ENCODE measurements at places on chromosomes 16 and 17. TPM values are rescaled to one million over a fixed set of nuclear protein-coding genes. Genes with fewer than 3 reads are reported as not detected.

- no peak for DNase-seq
Observed at GRCh38 chr16:12602811-12603698, 200.6 kb downstream of the CPPED1 start.

The AATF gene
- 79.6 TPM for total RNA-seq

The PRSS21 gene
- 77.4 TPM for total RNA-seq

GRCh38 chr16:51523400-51523799 lies 372.3 kb upstream of the SALL1 start:
- DNase-seq = no peak

- no peak for DNase-seq
Observed at GRCh38 chr16:74868501-74868900, 93.9 kb upstream of the FA2H start.

Data from PC-9 (cell line).